Activated CD4-positive, alpha-beta T cell treated with anti-CD3 and anti-CD28 coated beads, Interleukin-2, amount 50 U/mL, for 16 hours (primary cell): ENCODE measurements at places on chromosomes 4 and X.

DNA sequence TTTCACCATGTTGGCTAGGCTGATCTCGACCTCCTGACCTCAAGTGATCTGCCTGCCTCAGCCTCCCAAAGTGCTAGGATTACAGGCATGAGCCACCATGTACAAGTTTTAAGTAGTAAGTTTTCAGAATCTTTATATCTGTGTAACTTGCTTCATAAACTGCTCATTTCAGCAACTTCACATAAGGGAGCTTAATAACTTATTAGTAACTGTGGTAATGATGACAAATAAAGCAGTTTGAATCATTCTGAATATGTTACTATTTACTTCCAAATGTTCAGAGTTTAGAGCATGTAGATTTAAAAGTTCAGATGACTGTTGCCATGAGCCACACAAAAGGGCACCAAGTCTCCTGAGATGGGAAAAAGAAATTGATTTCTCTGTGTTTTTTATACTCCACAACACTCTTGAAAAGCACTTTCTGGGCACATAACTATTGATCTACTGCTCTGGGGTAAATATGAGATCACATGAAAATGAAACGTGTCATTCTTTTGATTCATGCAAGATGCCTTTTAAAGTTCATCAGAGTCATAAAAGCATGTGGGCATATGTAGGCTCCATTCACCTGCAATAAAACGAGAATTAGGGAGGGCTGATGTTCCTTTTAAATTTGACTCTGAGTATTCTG lies 14.1 kb upstream of the CA5B start:
- no peak for DNase-seq

- DNase-seq = no peak
Measured at GRCh38 chrX:150753357-150753756, 60.2 kb downstream of the MTMR1 start.

- no peak for DNase-seq
Measured at GRCh38 chrX:65755786-65756185, 88.3 kb downstream of the MSN start.

DNA sequence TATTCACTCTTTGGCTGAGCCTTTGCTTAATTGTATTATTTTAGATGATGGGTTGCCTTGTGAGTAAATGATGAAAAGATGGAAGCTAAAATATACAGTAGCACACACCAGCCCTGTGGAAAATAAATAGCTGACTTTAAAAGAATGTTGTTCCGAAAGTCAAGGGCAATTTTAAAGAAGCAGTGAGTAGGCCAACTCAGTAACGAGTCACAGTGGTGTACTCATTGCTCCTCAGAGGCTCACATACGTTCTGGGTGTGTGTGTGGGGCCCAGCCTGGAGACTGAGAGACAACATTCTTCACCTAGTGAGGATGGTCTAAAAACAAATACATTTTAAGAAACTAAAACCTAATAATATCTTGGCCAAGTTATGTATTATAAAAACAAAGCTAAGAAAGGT lies 640.3 kb downstream of the TRIML1 start:
- DNase-seq = no peak

DNA sequence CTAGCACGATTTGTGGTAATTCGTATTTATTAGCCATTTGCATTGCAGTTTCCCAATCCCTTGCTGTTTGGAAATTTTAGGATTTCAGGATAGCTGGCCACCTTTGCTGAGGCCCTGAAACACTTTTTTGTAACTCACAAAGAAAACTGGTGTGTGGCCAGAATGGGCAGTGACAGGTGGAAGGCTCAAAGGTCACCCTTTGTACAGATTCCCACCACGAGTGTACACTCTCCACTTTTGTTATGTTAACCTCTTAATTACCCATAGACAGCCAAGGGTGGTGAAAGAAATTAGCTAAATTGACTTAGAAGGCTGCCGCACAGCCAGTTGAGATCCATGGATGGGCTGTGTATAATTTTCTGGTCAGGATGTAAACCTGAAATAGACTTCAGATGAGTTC lies 109.7 kb upstream of the ARX start:
- DNase-seq = no peak

DNA sequence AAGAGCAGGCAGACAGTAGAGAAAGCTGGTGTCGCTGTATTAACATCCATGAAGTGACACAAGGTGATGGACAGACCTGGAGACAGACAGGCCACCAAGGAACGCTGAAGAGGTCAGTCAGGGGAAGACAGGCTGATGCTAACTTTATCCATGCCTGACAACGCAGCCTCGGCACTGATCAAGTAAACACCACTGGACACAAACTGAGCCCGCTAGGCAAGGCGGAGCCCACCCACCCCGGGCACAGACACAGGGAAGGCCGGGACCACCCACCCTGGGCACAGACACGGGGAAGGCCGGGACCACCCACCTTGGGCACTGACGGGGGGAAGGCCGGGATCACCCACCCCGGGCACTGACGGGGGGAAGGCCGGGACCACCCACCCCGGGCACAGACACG lies 18.8 kb downstream of the PPP2R3B start:
- DNase-seq = no peak

DNA sequence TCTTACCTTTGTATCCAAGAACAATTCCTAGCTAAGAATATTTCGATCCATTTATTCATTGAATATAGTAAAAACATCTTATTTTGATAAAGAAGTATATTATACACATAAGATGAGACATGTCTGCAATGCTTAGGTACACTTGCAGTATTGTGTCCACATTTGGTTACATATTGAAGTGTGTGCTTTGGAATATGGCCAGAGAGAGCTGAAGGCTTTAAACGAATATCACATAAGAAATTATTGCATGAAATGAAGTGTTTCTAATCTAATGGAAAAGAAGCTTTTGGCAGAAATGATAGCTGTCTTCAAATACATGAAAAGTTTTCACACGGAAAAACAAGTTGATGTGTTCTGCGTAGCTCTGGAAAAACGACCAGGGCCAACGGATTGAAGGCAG lies 516.1 kb upstream of the ZFP42 start:
- no peak for DNase-seq

GRCh38 chr4:169106696-169107229 lies 96.7 kb upstream of the CBR4 start:
- DNase-seq = no peak
